ENCODE measurements at places on chromosomes 12 and 14.
A peak's percentile ranks its signal among the peaks of the same experiment; 100 is the strongest.

DNA sequence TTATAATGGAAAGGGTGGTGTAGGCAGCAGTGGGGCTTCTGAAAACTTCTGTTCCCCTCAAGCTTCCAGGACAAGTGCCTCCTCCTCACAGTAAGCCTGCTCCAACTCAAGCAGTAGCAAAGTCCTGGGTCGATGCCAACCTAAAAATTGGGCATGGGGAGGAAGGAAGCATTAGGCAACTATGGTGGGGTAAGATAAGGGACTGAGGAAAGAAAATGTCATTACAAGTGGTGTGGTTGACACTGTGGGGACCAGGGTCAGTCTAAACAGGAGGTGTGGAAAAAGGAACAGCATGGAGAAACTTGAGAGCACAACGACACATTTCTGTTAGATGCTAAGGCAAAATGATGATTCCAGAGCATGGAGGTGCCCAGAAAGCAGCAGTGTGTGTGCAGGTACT lies 34.9 kb downstream of the WIF1 start:
- no peak for DNase-seq

GRCh38 chr12:19515179-19515578 lies 75.9 kb downstream of the AEBP2 start:
- no peak for DNase-seq

- DNase-seq, result no peak
These were observed 1772.0 kb upstream of the FLRT2 start for GRCh38 chr14:83757916-83758315.

- no peak for DNase-seq
These were observed 4.2 kb upstream of the RPS6KL1 start for GRCh38 chr14:74927225-74927624.

DNA sequence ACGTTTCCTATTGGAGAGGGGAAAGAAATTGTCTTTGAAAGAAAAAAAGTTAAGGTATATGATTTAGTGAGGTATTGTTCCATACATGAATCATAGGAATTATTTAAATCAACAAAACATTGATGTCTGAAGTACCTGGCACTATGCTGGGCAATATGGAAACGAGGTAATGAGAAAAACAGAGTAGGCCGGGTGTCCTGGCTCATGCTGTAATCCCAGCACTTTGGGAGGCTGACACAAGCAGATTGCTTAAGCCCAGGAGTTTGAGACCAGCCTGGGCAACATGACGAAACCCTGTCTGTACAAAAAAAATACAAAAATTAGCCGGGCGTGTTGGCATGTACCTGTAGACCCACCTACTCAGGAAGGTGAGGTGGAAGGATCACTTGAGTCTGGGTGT lies 45.9 kb downstream of the AEBP2 start:
- DNase-seq, result no peak

- DNase-seq, result no peak
These were observed 63.2 kb downstream of the KLHL28 start for GRCh38 chr14:44898551-44898950.

DNA sequence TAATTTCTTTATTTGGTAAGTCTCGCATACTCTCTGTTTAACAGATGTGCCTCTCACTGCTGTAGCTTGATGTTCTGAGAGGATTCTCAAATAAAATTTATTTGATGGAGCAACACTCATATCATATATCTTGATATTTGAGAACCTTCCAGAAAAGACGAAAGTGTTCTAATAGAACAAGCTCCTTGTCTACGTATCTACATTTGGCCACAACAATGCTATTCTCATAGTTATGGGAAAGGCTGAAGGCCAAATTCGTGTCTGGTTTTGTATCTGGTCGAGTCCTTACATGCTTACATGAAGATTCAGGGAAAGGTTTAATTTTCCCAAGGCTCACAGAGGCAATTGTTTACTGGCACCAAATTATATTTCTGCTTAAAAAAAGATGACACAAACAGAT lies 186.7 kb upstream of the SLC38A2 start:
- no peak for DNase-seq

DNA sequence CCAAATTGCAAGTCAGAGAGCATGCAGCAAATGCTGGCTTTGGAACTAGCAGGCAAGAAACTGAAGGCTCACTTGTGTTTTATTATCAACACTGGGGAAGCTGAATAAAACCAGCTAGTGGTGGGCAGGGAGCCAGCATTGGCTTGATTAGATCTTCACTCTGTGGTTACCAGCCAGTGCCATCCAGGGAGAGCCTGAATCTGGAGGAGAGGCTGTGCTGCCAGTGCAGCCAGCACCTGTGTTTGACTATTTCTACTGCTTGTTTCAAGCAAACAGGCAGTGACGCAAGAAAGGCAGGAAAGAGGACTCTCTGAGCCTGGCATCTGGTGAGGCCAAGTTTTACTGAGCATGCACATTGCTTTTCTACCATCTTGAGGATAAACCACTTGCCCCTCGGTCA lies 247.0 kb downstream of the PHLDA1 start:
- peak; percentile 45 for DNase-seq

GRCh38 chr14:71523630-71524319 lies 408.5 kb upstream of the RGS6 start:
- no peak for DNase-seq

- DNase-seq, result no peak
These were observed 31.5 kb downstream of the SPTB start for GRCh38 chr14:64848239-64848638.

- DNase-seq, result no peak
These were observed at the start of gene CD4 for GRCh38 chr12:6788972-6789924. Gene CD4, plus strand, starts transcription at chr12:6789528. Its CDS starts 10,611 bp downstream, at chr12:6800139.

- DNase-seq, result no peak
These were observed 44.7 kb downstream of the MBIP start for GRCh38 chr14:36275741-36276140.

DNA sequence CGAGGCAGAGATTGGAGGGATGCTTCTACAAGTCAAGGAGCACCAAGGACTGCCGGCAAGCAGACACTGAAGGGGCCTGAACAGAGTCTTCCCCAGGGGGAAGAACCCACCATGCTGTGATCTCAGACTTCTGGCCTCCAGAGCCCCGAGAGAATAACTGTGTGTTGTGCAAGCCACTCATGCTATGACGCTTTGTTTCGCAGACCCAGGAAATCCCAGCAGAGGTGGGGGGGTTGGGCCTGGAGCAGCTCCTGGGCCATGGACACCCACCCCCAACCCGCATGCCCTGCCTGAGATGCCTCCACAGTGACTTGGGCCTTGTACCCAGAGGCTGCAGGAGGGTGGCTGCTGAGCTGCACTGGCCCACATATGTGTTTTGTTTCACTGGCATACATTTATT lies 31.2 kb downstream of the ARL6IP4 start:
- DNase-seq, result no peak

DNA sequence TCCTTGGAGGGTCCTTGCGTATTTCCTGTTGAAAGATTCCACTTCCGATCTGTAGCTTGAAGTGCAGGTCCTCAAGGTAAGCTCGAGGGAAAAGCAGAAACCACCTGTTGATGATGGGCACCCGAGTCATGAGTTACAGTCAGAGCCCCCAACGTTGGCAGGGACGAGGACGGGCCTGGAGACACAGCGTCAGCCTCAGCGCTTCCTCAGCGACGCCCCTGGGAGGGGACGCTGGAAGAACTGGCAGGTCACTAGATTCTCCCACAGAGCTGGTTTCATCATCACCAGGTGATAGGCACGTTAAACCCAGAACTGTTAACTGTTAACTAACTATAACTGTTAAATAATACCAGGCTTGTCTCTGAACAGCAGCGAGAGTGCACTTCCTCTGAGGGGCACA lies 101.8 kb downstream of the TNFAIP2 start:
- no peak for DNase-seq

- DNase-seq, result no peak
These were observed 1.9 kb downstream of the TOGARAM1 start for GRCh38 chr14:44963775-44964380.

DNA sequence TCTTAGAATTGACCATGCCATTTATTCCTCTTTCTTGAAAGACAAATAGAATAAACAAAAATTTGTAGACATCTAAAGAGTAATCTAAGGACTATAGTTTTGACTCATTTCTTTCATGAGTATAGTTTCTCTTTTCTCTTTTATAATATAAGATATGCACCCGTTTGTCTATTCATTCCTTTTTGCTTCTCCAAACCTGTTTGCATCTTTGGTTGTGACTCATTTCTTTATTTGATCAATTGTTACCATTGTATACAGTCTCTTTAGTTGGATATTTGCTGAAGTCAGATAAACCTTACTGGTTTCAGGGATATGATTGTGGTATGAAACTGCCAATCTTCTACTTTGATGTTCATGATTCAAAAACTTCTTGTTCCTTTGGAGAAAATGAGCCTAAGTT lies 268.7 kb downstream of the FBXL14 start:
- no peak for DNase-seq

- no peak for DNase-seq
These were observed 274.9 kb downstream of the EMP1 start for GRCh38 chr12:13471471-13471870.

- no peak for DNase-seq
These were observed 57.9 kb downstream of the ANO6 start for GRCh38 chr12:45273717-45274271.

GRCh38 chr12:10119066-10119465 lies 10.9 kb downstream of the CLEC7A start:
- DNase-seq, result no peak

- peak; percentile 60 for DNase-seq
These were observed 172.5 kb downstream of the GXYLT1 start for GRCh38 chr12:41972196-41972595.

- DNase-seq, result no peak
These were observed 52.8 kb downstream of the HMGA2 start for GRCh38 chr12:65876898-65877721.

DNA sequence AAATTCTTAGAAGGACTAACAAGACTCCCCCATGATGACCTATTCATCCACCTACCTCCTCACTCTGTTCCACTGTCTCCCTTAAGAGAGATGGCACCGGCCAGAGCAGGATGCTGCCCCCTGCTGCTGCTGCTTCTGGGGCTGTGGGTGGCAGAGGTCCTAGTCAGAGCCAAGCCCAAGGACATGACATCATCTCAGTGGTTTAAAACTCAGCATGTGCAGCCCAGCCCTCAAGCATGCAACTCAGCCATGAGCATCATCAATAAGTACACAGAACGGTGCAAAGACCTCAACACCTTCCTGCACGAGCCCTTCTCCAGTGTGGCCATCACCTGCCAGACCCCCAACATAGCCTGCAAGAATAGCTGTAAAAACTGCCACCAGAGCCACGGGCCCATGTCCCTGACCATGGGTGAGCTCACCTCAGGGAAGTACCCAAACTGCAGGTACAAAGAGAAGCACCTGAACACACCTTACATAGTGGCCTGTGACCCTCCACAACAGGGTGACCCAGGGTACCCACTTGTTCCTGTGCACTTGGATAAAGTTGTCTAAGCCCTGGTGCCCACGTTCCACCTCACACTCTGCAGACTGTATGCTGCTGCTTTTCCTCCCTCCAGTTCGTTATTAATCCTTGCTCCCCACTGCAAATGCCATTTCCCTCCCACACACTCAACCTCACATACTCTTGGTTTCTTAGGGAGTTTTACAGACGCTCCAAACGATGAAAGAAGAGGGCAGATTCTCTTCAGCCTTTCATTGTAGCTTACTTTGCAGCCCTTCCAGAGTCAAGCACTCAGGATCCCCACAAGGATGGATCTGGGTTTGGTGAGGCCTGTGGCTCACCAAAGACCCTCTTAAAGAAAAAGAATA lies at the start of gene RNASE8:
TSS of gene RNASE8 (plus strand) at position 20 of the 873 bp plus-strand sequence. CDS start at position 91, 71 bp downstream.
- DNase-seq, result no peak

- DNase-seq, result no peak
These were observed 5.7 kb upstream of the CTDSP2 start for GRCh38 chr12:57852200-57852599.

DNA sequence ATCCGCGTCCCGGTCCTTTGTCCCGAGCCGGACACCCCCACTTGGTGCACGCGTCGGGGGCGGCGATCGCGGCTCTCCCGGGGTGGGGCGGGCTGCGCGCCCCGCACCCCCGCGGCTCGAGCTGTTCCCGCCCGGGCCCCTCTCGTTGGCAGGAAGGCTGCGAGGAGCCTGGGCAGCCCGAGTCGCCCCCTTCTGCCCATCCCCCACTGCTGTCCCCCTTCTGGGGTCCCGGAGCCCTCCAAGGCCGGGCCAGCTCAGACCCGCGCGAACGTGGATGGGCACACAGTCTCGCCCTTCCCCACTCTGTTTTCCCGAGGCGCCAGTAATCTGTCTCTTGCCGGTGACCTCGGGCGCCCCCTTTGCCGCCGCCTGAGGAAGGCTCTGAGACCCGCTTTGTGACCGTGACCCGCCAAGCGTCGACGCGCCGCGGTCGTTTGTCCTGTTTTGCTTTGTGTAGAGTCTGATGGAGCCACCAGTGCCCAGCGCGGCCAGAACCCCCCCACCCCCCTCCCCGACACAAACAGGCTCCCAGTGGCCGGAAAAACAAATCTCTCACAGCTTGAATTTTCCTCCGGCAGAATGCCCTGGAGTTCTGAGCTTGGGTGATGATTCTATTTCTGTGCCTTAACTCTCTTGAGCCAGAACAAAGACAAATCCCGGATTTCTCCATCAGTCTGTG lies 610 bp downstream of the C14orf132 start:
- no peak for DNase-seq

- no peak for DNase-seq
These were observed 7.0 kb downstream of the RTL1 start for GRCh38 chr14:100896369-100897060.

GRCh38 chr12:86254399-86255107 lies 1.6 kb downstream of the MGAT4C start:
- DNase-seq, result no peak

GRCh38 chr14:66330228-66330627 lies 155.9 kb upstream of the CCDC196 start:
- no peak for DNase-seq

DNA sequence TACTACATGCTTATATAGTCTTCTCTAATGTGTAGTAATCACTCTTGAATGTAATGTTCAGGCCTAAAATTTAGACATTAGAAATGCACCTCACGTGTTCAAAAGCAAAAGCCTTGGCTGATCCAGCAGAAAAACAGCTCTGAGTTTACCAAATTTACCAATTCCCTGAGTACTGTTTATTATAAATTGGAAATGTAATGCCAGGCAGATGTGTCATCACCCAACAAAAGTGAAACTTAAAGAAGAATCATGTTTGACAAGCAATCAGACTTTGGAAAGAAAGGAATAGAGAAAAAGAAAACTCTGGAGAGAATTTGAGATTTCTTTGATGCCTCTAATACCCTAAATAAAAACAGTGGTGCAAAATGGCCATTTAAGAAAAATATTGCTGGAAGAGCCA lies 26.5 kb upstream of the STRAP start:
- DNase-seq, result no peak

DNA sequence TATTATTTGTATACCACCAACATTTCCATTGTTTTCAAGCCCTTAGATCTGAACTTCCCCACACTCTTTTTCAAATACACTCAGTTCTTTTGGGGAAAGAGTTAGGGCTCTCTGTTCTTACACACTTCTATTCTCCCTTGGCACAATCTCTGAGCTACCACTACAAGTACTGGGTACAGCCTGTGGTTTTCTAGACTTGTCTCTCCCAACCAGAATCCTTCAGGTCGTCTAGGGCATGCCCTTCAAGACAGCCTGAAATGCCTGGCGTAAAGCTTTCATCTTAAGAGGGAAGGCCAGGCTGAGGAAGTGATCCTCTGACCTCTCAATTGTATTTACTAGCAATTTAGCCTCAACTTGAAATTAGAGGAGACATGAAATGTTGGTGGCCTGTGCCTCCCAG lies 1442.0 kb downstream of the AACS start:
- no peak for DNase-seq
